ENCODE measurements at places on chromosomes 4 and X.

- DNase-seq, result no peak
Measured at GRCh38 chr4:18608908-18609533, 587.5 kb upstream of the LCORL start.

DNA sequence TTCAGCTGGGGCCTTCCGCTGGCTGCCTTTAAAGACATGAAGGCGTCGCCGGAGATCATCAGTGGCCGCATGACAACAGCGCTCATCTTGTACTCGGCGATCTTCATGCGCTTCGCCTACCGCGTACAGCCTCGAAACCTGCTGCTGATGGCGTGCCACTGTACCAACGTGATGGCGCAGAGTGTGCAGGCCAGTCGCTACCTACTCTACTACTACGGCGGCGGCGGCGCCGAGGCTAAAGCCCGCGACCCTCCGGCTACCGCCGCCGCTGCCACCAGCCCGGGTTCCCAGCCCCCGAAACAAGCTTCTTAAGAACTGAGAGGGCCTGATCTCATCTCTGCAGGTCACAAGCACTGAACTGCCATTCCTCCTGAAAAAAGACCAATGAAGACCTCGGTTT lies 437 bp downstream of the MPC1L start:
- DNase-seq, result no peak

GRCh38 chrX:22652596-22652995 lies 347.2 kb upstream of the DDX53 start:
- DNase-seq, result no peak

DNA sequence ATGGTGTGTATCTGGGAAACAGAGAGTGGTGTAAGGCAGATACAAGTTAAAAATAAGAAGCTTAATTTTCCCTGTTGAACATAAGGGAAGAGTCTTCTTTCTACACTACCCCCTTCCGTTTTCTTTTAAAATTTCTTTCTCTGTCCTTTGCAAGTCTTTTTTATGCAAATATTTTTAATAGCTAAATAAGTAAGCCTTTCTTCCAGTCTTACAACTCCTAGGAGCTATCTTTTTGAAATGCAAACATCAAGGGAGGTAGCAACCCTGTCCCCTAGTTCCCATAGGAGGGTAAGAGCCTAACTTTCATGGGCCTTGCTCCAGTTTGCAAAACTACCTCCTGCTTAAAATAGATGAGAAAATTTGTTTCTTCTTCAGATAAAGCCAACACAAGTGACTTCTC lies 121.5 kb downstream of the MBNL3 start:
- DNase-seq, result no peak

DNA sequence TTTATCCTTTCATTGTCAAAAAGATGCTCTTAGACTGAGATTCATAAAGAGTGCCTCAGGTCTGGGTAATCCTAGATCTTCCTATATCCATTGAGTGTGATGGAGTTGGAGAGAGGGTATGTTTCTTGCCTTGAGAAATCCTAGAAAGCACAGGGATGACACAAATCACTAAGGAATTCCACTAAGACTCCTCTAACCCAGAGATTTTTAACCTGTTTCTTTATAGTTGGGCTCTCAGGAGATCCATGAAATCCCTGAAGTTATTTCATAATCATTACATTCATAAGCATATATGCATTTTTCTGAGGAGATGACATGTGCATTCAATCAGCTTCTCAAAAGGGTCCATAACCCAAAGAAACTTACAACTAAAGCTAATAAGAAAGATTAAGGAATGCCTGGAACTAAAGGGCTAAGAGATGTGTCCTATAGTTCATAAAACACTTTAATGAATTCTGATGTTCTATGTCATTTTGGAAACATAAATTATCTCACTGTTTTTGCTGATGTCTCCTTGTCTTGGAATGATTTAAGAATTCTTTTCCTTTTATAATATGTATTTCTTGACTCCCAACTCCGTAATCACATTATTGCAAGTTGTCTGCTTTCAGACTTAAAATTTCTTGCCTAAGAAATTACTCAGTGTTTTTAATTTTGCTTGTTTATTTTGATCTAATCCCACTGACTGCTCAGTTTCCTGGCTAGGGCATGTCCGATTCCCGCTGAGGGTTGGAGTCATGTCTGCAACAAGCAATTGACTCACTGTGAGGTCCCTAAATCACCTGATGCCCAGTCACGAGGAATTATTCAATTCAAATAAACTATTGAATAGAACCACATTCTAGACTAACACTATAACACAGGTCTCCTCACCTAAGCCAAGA lies 2.8 kb upstream of the AMTN start:
- DNase-seq, result no peak

DNA sequence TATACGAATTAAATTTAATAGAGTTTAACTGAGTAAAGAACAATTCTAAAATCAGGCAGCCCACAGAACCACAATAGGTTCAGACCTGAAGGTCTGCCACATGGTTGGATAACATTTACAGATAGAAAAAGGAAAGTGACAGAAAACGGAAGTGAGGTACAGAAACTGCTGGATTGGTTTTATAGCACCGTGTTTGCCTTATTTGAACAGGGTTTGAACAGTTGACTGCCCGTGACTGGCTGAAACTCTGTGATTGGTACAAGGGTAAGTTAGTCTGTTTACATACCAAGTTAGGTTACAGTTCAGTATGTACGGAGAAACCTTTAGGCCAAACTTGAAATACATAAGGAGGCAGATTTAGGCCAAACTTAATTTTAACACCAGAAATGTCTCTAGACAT lies 64.1 kb upstream of the ATXN3L start:
- no peak for DNase-seq

GRCh38 chr4:26978387-26979053 lies 117.9 kb downstream of the STIM2 start:
- no peak for DNase-seq

GRCh38 chr4:71004281-71004851 lies 10.9 kb downstream of the DCK start:
- peak; percentile 36 for DNase-seq

- no peak for DNase-seq
Measured at GRCh38 chr4:183636503-183636902, 22.5 kb downstream of the RWDD4 start.

GRCh38 chr4:180363815-180364214 lies 1879.4 kb upstream of the TENM3 start:
- no peak for DNase-seq

DNA sequence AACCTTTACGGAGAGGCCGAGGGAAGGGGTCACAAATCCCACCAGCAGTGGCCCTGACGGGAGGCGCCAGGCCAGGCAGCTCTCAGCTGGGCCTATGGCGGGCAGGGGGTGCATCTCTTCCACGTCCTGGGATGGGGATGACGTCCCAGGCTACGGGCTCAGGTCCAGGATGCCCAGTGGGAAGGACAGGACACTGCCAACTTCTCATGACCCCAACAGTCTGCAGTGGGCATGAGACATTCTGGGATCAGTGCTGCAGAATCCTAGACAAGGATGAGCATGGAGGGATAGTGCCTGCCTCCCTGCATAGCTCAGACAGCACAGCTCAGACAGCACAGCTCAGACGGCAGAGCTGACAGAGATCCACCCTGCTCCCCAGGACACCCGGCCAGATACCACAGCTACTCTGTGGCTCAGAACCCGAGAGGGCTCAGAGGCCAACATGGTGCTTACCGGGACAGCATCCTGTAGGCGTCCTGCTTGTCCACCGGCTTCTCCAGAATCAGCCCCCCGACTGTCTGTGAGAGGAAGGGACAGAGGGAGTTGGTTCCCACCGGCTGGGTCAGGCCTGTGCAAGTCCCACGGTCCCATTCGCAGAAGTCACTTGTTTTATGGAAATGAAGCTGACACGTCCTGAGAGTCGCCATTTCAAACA lies 17.3 kb downstream of the ASMTL start:
- DNase-seq, result no peak

DNA sequence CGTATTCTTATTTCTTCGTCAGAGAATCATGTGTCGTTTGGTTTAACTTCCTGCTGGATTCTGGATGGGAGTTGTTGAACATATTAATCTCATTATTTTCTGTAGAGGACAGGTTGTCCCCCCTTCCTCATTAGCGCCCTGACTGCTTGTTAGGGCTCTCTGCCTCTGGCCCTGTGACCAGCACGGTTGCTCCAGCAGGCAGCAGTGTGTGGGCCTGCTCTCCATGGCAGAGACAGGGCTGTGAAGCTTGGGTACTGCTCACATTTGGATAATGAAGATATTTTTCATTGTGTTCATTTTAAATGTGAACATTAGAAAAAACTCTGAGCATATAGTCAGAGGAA lies 102.7 kb downstream of the KLHL8 start:
- no peak for DNase-seq

DNA sequence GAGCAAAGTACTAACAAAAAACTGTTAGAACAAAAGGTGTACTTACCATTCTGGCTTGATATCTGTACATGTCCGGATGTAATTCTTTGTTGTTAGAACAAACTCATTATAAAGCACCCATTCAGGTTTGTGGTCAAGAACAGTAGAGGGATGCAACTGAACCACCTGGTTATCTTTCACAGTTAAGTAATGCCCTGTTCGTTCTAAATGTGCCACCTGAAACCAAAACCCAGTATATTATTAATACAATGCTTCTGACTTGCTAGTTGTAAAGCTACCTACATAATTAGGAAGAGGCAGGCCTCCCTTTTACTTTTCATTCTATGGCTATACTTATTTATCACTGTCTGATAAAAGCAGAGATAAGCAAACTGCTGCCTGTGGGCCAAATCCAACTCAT lies 54.8 kb downstream of the DHX15 start:
- no peak for DNase-seq

GRCh38 chr4:159013692-159014091 lies 89.2 kb upstream of the RAPGEF2 start:
- DNase-seq, result no peak

GRCh38 chr4:83125738-83126141 lies 11.2 kb upstream of the PLAC8 start:
- peak; percentile 42 for DNase-seq

GRCh38 chrX:20237864-20238263 lies 28.8 kb downstream of the RPS6KA3 start:
- DNase-seq, result no peak

GRCh38 chr4:185086053-185086452 lies 57.0 kb upstream of the SLC25A4 start:
- no peak for DNase-seq

GRCh38 chr4:139301821-139302611 lies at the start of gene NDUFC1:
NDUFC1 (minus strand) TSS chr4:139302477; CDS start chr4:139295798, 6,679 bp downstream.
- peak; percentile 51 for DNase-seq

- peak; percentile 33 for DNase-seq
Measured at GRCh38 chr4:110197529-110198042, 829 bp downstream of the ELOVL6 start.

- DNase-seq, result no peak
Measured at GRCh38 chr4:87950936-87951511, 24.5 kb upstream of the SPP1 start.

DNA sequence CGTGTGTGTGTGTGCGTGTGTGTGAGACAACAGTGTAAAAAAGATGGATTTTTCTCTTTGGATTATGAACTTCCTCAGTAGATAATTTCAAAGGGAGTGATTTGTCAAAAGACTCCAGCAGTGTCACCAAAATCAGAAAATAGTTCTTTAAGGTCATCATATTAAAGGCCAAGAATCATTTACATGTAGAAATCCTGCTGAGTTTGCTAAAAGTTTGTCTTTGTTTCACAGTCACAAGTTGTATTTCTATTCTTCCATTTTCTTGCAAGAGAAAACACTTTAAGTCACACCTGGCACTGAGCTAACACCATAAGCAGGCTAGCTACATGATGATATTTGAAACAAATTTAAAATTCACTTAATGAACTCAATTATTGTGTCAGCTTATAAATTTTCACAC lies 222.7 kb downstream of the PACRGL start:
- DNase-seq, result no peak

- DNase-seq, result no peak
Measured at GRCh38 chr4:145545538-145546174, 64.0 kb downstream of the SMAD1 start.

Data from CD4-positive, alpha-beta T cell treated with Interleukin-6 at 100 ng/mL for 8 hours (primary cell).